HFFc6 (cell line): ENCODE measurements at places on chromosomes 7 and 10. TPM values are rescaled to one million over a fixed set of nuclear protein-coding genes. Genes with fewer than 3 reads are reported as not detected.

MICALL2 gene
- 15.6 to 21.6 TPM (median 16.3 TPM) in 3 replicates for total RNA-seq

ETV1 gene
- 12.0 to 22.6 TPM (median 13.3 TPM) in 3 replicates for total RNA-seq

WNT8B gene
- not detected in 3 replicates for total RNA-seq

TRIM73 gene
- 0.65 to 1.7 TPM (median 1.2 TPM) in 3 replicates for total RNA-seq

NRAP gene
- not detected in 2 replicates for total RNA-seq

CFAP46 gene
- 0.32 to 1.4 TPM (median 1.3 TPM) in 3 replicates for total RNA-seq

SLC25A28 gene
- 21.9 to 26.6 TPM (median 22.1 TPM) in 3 replicates for total RNA-seq

TMEM72 gene
- total RNA-seq = not detected in 2 replicates

LRRD1 gene
- not detected in 2 replicates for total RNA-seq

OPALIN gene
- not detected in 3 replicates for total RNA-seq

- H3K4me1 ChIP-seq = no peaks in the 10 kb centered on the region
- no peak overlapping the region for H3K4me3 ChIP-seq
- no peaks in the 10 kb centered on the region for H3K36me3 ChIP-seq
- no peak for DNase-seq
Observed at GRCh38 chr10:71392292-71392691, 4.4 kb upstream of the CDH23 start.

- no peaks in the 10 kb centered on the region for H3K27me3 ChIP-seq
- no peaks in the 10 kb centered on the region for H3K4me1 ChIP-seq
- H3K36me3 ChIP-seq = no peaks in the 10 kb centered on the region
- H3K4me3 ChIP-seq = no peak overlapping the region
- DNase-seq = no peak
- no peak overlapping the region for H3K27ac ChIP-seq
Observed at GRCh38 chr7:120567204-120567603, 290.7 kb downstream of the TSPAN12 start.

- H3K27me3 ChIP-seq = no peaks in the 10 kb centered on the region
- peak overlapping the region; percentile 69 for H3K27ac ChIP-seq
Observed at GRCh38 chr7:158685693-158686092, 18.9 kb downstream of the NCAPG2 start.

GRCh38 chr7:150369748-150370501 is 1.3 kb downstream of the REPIN1 start:
- peaks cover 5% of the 10 kb centered on the region for H3K36me3 ChIP-seq
- no peak for DNase-seq
- peak overlapping the region; percentile 96 for H3K4me3 ChIP-seq
- peaks cover 16% of the 10 kb centered on the region for H3K4me1 ChIP-seq
- H3K27me3 ChIP-seq = peaks cover 6% of the 10 kb centered on the region

GRCh38 chr10:70515035-70515667 is 36.6 kb downstream of the PALD1 start:
- H3K27ac ChIP-seq = no peak overlapping the region
- peaks cover 35% of the 10 kb centered on the region for H3K27me3 ChIP-seq
- no peaks in the 10 kb centered on the region for H3K36me3 ChIP-seq
- DNase-seq = no peak
- H3K4me3 ChIP-seq = no peak overlapping the region
- H3K4me1 ChIP-seq = peaks cover 13% of the 10 kb centered on the region

GRCh38 chr10:1873661-1874315 is 136.5 kb upstream of the ADARB2 start:
- H3K27me3 ChIP-seq = no peaks in the 10 kb centered on the region
- no peak overlapping the region for H3K4me3 ChIP-seq
- peaks cover 8% of the 10 kb centered on the region for H3K36me3 ChIP-seq
- H3K27ac ChIP-seq = no peak overlapping the region
- no peak for DNase-seq

DNA sequence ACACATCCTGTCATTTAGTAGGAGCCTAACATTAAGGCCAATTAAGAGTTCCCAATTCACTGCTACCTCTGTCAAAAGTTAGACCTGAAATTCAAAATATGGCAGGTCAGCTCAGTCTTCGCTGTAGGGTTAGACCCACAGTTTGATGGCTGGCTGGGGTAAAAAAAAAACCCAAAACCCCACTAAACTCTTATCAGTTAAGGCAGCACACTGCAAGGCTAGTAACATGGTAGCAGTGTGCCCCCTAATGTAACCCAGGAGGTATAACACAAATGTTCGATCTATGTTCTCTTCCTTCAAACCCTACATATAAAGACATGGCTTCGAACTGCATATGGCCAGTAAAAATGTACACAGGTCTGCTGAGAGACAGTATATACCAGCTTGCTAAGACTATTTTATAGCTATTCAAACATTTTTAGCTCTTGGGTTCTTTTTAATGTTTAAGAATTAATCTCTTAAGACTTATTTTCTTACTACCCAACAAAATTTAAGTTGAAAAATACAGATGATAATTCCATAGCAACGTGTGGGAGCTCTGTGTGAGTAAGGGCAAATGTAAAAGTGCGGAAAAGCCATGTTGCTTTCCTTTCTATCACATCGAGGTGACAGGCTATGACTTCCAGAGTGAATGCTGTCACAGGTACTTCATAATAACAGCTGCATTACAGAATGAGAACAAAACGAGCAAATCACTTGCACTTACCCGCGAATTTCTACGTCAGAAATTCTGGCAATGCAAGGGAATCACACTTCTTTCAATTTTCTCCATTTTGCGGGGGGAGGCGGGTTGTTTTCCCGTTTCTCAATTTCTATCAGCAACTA is 168.4 kb upstream of the IMMP2L start:
- peak; percentile 31 for DNase-seq
- no peaks in the 10 kb centered on the region for H3K36me3 ChIP-seq
- H3K4me3 ChIP-seq = peak overlapping the region; percentile 58; the same call in 1 of the 2 replicates
- H3K27me3 ChIP-seq = no peaks in the 10 kb centered on the region

- H3K36me3 ChIP-seq = no peaks in the 10 kb centered on the region
- DNase-seq = no peak
- peaks cover 2% of the 10 kb centered on the region for H3K27me3 ChIP-seq
- H3K4me3 ChIP-seq = peak overlapping the region; percentile 88
Observed at GRCh38 chr10:116741391-116742351, 695 bp downstream of the HSPA12A start.

GRCh38 chr7:81064426-81064825 is 145.6 kb upstream of the SEMA3C start:
- DNase-seq = no peak
- H3K27me3 ChIP-seq = no peaks in the 10 kb centered on the region
- no peaks in the 10 kb centered on the region; the same call in 1 of the 2 replicates for H3K4me1 ChIP-seq
- no peak overlapping the region for H3K4me3 ChIP-seq
- no peak overlapping the region for H3K27ac ChIP-seq
- no peaks in the 10 kb centered on the region for H3K36me3 ChIP-seq

- H3K36me3 ChIP-seq = peaks cover 16% of the 10 kb centered on the region; the same call in 1 of the 2 replicates
- H3K27me3 ChIP-seq = no peaks in the 10 kb centered on the region
- H3K4me3 ChIP-seq = peak overlapping the region; percentile 8; the same call in 1 of the 2 replicates
- no peak overlapping the region for H3K27ac ChIP-seq
- peaks cover 79% of the 10 kb centered on the region for H3K4me1 ChIP-seq
Observed at GRCh38 chr7:81410471-81411117, 359.3 kb downstream of the HGF start.

DNA sequence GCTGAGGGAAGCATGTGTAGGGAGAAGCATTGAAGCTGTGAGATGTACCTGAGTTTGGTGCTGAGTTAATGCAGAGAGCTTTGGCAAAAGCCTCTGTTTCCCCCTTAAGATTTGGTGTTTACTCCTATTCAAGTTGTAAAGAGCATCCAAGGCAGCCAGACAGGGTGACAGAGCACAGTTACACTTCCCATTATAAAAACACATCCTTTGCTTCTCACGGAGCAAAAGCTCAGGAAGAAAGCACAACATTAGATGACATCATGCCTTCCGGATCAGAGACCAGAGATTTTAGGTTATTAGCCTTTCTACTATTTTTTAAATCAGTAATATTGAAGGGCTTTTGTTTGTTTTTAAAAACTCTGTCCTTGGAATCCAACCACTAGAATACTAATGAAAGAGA is 182.9 kb downstream of the DOCK4 start:
- peaks cover 3% of the 10 kb centered on the region for H3K27me3 ChIP-seq
- no peak for DNase-seq
- no peaks in the 10 kb centered on the region for H3K36me3 ChIP-seq
- H3K4me3 ChIP-seq = no peak overlapping the region
- H3K4me1 ChIP-seq = no peaks in the 10 kb centered on the region

GRCh38 chr10:77452952-77453564 is 184.6 kb downstream of the KCNMA1 start:
- H3K27me3 ChIP-seq = peaks cover 6% of the 10 kb centered on the region; the same call in 1 of the 2 replicates
- H3K27ac ChIP-seq = no peak overlapping the region
- peaks cover 7% of the 10 kb centered on the region; the same call in 1 of the 2 replicates for H3K36me3 ChIP-seq
- H3K4me3 ChIP-seq = no peak overlapping the region

DNA sequence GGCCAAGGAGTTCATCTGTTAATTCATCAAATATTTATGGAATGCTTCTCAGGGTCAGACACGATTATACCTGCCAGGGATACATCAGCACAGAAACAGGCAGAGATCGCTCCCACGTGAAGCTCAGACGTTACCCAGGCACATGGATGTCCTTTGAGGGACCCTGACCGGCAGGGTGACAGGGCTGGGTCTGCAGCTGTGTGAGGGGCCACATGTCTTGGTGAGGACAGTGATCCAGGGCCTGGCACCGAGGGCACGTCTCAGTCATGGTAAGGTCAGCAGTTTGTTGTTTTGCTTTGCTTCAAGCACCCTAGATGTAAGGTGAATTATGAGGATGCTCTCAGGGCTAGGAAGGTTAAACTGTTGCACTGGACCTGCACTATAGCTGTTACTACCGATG is 227.9 kb downstream of the WDR37 start:
- H3K36me3 ChIP-seq = no peaks in the 10 kb centered on the region
- H3K4me1 ChIP-seq = no peaks in the 10 kb centered on the region
- H3K4me3 ChIP-seq = no peak overlapping the region
- no peaks in the 10 kb centered on the region for H3K27me3 ChIP-seq
- no peak for DNase-seq
- H3K27ac ChIP-seq = no peak overlapping the region

DNA sequence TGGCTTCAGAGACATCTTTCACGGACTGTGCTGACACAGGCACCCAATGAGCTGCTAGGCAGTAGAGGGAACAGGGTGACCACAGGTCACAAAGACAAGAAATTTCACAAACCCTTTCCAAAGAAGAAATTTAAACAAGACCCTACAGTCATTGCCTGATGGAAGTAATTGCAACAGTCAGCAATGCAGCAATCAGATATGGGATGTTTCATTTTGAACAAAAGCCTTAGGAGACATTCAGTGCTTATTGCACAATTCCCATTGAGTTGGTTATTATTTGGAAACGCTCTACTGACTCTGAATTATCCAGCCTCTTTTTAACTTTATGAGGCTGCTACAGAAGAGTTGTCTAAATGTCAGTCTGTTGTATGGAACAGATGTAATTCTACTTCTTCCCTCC is 85.5 kb downstream of the ETV1 start:
- DNase-seq = peak; percentile 43
- peaks cover 18% of the 10 kb centered on the region for H3K36me3 ChIP-seq
- H3K4me3 ChIP-seq = peak overlapping the region; percentile 61

DNA sequence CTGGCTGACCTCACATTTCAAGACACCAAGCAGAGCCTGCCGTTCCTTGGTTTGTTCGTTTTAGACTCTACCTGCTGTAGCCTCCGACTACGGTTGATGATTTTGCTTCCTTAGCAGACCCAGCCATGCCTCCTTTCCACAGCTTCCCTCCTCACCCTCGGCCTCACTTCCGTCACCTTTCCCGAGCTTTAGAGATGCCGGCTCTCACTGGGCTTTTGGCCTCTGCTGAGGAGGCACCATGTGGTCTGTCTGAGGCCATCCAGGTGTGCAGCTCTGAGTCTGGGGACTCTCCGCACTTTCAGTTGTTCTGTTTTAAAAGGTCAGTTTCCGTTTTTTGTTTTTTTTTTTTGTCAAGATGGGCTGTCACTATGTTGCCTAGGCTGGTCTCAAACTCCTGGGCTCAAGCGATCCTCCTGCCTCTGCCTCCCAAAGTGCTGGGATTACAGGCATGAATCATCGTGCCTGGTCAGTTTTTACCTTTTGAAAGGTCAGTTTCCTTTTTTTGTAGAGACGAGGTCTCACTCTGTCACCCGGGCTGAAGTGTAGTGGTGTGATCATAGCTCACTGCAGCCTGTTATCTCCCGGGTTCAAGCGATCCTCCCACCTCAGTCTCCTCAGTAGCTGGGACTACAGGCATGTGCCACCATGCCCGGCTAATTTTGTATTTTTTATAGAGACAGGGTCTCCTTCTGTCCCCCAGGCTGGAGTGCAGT is 11.7 kb downstream of the ORAI2 start:
- peaks cover 6% of the 10 kb centered on the region for H3K4me1 ChIP-seq
- H3K36me3 ChIP-seq = peaks cover 6% of the 10 kb centered on the region
- no peak overlapping the region for H3K4me3 ChIP-seq
- no peak for DNase-seq

DNA sequence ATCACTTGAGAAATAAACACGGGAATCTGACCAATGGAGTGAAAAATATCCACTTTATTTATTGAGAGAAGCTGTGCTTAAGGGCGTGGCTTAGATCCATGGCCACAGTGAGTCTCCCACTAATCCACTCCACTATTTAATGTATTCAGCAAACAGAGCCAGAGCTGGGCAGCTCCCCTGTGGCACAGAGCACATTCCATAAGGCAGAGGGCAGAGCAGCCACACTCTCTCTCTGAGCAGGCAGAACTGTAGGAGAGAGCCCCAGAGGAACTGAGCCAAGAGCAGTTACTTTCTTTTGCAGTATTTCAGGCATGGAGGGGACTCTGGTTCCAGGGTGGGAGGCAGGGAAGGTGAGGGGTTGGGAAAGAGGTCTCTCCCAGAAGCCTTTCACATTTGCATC is 106.0 kb downstream of the GALNT17 start:
- peaks cover 4% of the 10 kb centered on the region; the same call in 1 of the 2 replicates for H3K36me3 ChIP-seq
- no peak for DNase-seq
- H3K4me3 ChIP-seq = no peak overlapping the region
- H3K27me3 ChIP-seq = no peaks in the 10 kb centered on the region; the same call in 1 of the 2 replicates
- no peaks in the 10 kb centered on the region for H3K4me1 ChIP-seq

DNA sequence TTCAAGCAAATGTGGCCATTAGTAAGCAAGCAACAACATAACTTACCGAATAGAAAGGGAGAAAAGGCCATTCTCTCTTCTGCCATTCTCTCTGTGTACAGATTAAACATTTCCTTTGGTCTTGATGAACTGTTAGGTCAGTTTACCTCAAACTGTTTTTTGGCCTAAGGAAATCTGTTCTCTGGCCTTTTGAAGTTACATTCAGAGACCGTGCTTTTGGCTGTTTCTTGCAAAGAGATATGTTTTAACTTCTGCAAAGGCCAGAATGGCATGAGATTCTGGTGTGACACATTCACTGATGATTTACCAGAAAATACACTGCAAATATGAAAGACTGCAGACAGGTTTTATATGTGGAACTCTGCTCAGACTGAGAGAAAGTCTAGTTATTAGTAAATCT is 22.2 kb downstream of the AHR start:
- peaks cover 67% of the 10 kb centered on the region for H3K4me1 ChIP-seq
- peak overlapping the region; percentile 70 for H3K27ac ChIP-seq
- no peak overlapping the region; the same call in 1 of the 2 replicates for H3K4me3 ChIP-seq

DNA sequence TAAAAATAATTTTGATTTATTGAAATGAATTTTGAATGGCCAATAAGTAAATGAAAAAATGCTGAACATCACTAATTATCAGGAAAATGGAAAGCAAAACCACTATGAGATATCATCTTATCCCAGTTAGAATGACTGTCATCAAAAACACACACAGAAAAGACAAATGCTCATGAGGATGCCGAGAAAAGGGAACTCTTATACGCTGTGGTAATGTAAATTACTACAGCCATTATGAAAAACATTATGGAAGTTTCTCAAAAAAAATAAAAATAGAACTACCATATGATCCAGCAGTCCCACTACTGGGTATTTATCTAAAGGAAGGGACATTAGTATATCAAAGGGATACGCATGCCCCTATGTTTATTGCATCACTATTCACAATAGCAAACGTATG is 15.8 kb downstream of the SCIN start:
- H3K27me3 ChIP-seq = peaks cover 2% of the 10 kb centered on the region; the same call in 1 of the 2 replicates
- H3K4me3 ChIP-seq = no peak overlapping the region
- H3K4me1 ChIP-seq = peaks cover 49% of the 10 kb centered on the region
- H3K36me3 ChIP-seq = peaks cover 5% of the 10 kb centered on the region; the same call in 1 of the 2 replicates
- no peak for DNase-seq
